OCI-LY7 (cell line): ENCODE measurements at places on chromosomes 12 and 14.
A peak's percentile ranks its signal among the peaks of the same experiment; 100 is the strongest.

DNA sequence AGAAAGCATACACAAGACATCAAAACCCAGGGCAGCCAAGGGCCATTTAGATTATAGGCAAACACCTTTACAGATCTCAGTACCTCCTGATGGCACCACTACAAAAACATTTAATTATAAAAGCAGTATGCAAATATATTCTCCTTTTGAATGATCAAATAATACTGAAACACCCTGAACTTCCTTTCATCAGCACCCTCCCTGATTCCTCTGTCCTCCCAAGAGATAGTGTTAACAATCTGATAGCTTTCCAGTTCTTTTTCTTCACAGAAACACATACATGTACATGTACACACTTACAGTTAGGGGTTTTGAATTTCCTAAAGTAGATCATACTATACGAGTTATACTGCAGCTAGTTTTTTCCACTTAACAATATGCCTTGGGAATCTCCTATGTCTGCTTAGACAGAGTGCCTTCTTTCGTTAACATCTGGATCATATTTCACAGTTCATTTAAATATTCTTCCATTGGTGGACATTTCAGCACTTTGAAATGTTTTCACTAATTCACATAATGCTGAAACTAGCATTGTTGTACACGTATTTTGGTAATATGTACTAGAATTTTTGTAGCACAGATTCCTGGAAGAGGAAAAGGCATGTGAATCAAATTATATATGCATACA lies 35.2 kb downstream of the TDG start:
- no peak for DNase-seq

DNA sequence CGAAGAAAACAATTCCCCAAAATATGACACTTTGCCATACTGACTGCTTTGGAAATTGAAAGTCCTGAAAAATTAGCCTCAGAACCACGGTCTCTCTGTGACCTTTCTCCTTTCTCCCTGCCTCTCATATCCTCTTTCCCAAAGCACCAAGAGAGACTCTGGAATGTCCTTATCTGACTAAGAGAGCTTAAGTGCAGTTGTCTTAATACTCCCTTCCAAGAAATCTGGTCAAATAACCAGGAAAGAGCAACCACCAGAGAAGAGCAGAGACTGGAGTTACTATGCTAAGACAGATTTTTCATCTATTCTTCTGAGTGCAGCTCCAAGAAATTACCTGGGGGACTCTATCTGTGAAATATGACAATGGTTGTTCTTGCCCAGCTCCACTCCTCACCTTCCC lies 10.5 kb upstream of the BTG1 start:
- no peak for DNase-seq

DNA sequence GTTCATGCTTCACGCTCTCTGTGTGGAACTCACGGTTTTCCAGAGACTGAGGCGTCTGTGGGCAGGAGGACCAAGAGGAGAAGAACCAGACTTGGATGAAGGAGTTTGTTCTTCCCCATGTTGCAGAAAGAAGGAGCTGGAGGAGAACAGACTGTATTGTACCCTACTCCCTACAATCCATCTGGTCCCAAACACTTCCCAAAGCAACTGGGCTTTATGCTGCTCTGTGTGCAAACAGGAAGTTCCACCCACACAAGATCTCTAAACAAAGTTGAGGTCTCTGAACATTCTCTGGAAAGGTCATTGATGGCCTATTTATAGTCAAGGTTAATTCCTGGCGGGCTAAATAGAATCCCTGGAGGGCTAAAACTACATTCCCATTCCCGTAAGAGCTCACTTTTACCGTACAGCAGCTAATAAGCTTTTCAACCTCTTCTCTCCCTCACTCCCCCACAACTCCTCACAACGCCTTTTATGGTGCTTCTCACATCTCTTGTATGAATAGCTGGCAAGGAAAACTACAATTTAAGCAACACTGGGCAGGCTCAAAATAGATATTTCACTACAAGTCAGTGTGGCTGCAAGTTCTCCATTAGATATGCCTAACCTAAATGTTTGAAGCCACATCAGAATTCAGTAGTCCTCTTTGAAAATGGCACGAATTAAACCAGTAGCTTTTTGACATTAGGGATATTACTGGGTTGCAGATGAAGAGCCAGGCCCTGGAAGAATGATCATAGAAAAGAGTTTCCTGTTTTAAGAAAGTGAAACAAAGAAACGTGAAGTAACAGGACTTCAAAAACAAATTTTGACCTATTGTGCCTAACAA lies at the start of gene A2M:
TSS of gene A2M (minus strand) at position 189 of the 829 bp plus-strand sequence. CDS start at position 119, 70 bp downstream.
- DNase-seq = no peak

GRCh38 chr14:73800970-73801515 lies 50.6 kb upstream of the PTGR2 start:
- no peak for DNase-seq

DNA sequence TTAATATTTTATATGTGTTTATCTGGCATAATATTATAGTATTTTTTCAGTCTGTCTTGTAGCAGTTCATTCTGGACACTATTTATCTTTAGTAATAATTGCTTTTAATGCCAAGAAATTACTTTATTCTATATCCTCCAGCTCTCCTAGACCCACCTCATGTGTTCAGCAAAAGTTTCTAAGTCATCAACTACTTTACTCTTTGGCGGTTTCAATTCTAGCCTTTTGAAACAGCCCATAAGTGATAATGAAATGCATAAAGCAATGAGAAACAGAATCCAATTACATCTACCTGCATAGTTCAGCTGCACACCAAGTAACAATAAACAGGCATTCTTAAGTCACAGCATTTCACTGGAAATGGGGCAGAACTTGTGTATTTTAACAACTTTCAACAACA lies 225.5 kb downstream of the SLC25A21 start:
- no peak for DNase-seq

GRCh38 chr14:77649326-77649725 lies 32.9 kb upstream of the SPTLC2 start:
- DNase-seq = no peak

GRCh38 chr12:115521771-115522409 lies 755.6 kb downstream of the MED13L start:
- DNase-seq = no peak

GRCh38 chr14:22084393-22085281 lies 411.0 kb upstream of the OR4E1 start:
- DNase-seq = peak; percentile 71

DNA sequence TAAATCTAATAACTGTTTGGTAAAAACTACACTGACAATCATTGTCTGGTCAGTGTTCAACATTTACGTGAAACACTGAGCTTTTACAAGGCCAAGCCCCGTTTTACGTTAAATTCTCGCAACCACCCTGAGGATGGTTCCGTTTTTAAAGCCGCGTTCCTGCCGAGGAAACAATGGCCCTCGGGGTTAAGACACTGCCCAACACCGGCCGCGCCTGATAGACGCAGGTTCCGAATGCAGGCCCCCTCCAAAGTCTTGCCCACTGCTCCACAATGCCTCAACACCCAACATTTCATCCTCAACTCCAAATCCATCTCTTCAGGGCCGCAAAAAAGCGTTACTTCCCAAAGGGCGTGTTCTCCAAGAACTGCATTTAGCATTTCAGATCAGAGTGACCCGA lies 953 bp upstream of the SNRPF start:
- DNase-seq = no peak

GRCh38 chr12:46371718-46372543 lies 642 bp downstream of the SLC38A2 start:
- peak; percentile 70 for DNase-seq

GRCh38 chr14:47674543-47675465 lies 601 bp downstream of the MDGA2 start:
- no peak for DNase-seq

DNA sequence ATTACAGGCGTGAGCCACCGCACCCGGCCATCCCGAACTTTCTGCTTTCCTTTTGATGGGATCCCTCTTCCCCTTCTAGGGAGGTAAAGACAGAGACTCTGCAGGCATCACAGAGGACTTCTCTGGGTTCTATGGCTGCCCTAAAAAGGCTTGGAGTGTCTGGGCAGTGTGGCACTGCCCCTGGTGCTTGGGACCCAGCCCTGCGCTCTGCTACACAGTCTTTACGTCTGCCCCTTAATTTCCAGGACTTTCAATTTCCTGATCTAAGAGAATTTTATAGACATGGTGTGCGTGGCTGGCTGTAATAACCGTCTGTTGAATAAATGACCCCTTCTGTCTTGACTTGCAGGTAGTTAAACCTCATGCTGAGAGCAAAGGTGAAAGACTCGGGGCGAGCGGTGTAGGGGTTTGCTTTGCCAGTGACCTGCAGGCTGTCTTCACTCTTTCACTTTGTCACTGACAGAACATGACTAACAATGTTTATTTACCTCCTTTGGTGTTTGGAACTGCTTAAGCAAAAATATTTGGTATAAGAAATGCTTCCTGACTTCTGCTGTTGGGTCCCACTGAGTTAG lies 110.9 kb upstream of the MAP1LC3B2 start:
- no peak for DNase-seq

- peak; percentile 92 for DNase-seq
Observed at GRCh38 chr12:110647631-110648040, 33.7 kb downstream of the TCTN1 start.

- peak; percentile 31 for DNase-seq
Observed at GRCh38 chr12:55737581-55738122, 5.3 kb upstream of the GDF11 start.

DNA sequence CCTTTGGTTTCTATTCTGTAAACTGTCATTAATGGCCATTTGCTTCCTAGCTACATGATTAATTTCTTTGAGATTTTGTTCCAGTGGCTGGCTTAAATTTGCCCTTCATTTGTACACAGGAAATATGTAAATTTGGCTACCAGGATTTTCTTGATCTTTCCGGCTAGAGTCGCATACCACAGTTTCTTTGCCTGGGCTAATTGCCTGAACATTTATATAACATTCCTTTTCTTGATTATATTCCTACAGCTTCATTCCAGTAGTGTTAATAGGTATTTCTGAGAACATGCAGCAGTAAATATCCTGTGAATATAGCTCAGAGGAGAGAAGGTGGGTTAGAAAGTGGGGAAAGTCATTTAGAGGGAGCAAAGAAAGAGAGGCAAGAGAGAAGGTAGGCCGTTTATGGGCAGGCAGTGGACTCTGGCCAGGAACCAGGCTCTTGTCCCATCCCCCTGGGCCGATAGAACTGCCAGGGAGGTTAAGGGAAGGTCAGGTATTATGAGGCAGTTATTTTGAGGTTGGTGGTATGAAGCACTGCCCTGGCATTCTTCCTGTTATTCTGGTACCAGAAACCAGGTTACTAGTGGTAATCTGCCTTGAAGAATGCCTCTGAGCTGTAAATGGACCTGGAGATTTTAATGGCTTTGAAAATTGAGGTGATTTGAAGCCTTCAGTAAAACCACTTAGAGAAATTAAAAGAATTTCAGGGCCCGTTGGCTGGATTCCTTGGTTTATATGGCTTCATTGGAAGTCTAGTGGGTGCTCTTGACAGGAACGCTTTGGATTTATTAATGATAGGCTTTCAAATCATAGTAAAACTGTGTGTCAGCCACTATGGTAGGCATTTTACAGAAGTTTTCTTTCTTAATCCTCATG lies 4.4 kb downstream of the RNF10 start:
- DNase-seq = no peak

- no peak for DNase-seq
Observed at GRCh38 chr12:107296681-107297089, 203.3 kb upstream of the CRY1 start.

- no peak for DNase-seq
Observed at GRCh38 chr14:103033681-103034096, 23.7 kb downstream of the CDC42BPB start.

DNA sequence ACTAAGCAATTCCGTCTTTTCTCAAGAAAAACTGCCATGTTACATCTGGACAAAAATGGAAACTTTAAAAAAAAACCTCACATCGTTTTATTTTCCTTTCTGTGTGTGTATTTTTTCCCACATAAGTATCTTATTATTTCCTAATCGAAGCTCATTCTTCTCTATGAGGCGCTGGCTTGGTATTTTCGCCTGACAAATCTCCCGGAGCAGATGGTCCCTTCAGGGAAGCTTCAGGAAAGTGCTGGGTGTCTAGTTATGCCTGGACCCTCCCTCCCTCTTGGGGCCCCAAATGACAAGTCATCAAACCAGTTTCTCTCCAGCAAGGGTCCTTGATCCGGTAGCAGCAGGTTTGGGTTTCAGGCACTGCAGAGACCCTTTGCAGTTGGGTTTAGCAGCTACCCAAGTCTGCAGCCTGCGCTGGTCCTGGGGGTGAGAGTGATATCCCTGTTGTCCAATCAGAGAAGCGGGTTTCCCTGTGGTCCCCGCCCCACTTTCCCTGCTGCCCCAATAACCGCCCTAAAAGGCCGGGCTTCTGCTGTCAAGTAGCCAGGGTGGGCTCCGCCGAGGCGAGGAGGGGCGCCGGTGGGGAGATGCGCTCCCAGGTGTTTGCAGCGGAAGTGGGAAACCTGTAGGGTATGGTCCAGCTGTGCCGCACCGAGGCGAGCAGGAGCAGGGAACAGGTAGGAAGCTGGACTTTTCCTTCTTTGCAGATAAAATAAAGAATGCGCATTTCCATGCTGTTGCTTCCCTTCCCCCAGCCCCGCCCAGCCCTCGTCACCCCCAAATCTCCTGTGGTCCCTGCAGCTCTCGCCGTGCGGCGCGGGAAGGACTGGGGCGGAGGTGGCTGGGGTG lies at the start of gene CNTN1:
TSS of gene CNTN1 (plus strand) at position 527 of the 852 bp plus-strand sequence.
- no peak for DNase-seq

DNA sequence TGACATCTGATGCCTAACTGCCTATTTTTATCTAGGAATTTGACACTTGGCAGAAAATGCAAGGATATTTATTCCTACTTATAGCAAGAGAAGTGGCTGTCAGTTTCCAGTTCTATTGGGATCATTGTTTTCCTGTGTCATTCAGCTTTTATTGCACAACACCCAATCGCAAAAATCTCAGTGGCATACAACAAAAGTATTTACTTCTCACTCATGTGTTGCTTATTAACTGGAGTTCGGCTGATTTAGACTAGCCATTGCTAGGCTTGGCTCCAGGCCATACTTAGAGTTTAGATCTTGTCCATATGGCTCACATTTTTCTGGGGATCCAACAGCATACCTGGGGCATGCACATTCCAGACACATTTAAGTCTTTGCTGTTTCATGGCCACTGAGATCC lies 218.6 kb upstream of the SYT1 start:
- no peak for DNase-seq

DNA sequence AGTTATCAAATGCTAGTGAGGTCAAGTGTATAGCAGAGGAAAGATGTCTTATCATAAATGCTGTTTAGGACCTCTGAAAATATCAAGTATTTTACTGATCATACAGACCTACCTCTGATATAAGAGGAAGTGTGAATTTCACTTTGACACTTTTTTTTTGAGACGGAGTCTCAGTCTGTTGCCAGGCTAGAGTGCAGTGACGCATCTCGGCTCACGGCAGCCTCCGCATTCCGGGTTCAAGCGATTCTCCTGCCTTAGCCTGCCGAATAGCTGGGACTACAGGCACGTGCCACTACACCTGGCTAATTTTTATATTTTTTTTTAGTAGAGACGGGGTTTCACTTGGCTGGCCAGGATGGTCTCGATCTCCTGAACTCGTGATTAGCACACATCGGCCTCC lies 55.1 kb upstream of the PIK3C2G start:
- DNase-seq = no peak

- DNase-seq = no peak
Observed at GRCh38 chr12:16579041-16579440, 26.9 kb downstream of the LMO3 start.

GRCh38 chr12:113061061-113061694 lies 4.6 kb downstream of the DTX1 start:
- peak; percentile 38 for DNase-seq

- no peak for DNase-seq
Observed at GRCh38 chr14:55356913-55357312, 54.7 kb downstream of the ATG14 start.
